CD4-positive, alpha-beta T cell treated with Interleukin-2 at 100 ng/mL for 4 hours (primary cell): ENCODE measurements at places on chromosomes 5 and 9.
A peak's percentile ranks its signal among the peaks of the same experiment; 100 is the strongest.

- no peak for DNase-seq
Measured at GRCh38 chr5:41335596-41336181, 122.4 kb upstream of the C6 start.

DNA sequence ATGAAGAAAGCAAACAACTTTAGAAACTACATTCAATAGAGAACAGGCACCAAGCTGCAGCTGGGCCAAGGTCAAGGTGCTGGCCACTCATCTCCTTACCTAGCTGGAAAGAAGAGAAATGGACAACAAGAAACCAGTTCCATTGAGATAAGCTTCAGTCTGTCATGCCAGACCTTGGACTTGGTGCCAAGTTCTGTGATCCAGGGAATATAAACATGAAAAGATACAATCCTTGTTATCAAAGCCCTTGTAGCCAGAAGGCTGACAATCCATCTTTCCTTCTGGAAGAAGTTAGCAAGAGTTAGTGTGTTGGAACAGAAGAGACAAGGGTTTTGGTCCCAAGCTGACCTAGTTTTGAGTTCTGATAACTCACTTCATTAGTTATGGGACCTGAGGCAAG lies 227.5 kb downstream of the ACTL7B start:
- no peak for DNase-seq

DNA sequence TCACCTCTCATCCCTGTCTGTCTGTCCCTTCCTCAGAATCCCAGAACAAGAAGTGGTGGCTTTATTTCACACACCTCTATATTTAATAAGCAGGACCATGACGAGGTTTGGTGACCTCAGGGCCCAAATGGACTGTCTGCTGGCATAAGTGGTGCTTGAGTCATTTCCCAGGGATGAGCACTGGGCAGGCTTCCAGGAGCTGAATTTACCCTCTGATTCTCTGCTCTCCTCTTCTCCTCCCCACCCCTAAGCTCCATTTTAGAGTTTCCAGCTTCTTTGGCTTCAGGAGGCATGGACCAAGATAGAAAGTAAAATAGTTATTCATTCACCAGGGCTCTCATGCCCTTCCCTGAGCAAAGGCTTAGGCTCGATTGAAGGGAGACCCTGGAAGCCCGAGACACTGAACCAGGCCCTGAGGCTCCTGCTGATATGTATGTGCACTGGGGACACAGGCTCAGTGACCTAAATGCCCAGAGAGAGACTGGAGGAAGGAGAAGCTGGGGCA lies 69.1 kb downstream of the PPARGC1B start:
- DNase-seq: no peak

DNA sequence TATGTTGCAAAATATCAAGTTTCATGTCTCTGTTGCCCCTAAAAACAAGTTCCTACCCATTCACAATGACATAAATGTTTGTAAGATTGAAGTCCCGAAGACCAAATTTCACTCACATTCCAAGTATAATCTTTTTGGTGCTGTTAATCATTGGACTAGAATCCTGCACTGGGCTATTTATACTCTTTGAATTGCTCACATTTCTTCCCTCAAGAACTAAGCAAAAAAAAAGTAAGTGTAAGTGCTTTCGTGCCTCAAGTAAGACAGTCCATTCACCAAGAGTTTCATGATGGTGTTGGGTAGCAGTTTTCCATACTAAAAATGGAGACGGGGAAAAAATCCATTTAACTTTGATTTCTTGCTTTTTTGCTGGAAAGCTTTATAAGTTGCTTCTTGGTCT lies 242.3 kb downstream of the EBF1 start:
- DNase-seq: no peak

DNA sequence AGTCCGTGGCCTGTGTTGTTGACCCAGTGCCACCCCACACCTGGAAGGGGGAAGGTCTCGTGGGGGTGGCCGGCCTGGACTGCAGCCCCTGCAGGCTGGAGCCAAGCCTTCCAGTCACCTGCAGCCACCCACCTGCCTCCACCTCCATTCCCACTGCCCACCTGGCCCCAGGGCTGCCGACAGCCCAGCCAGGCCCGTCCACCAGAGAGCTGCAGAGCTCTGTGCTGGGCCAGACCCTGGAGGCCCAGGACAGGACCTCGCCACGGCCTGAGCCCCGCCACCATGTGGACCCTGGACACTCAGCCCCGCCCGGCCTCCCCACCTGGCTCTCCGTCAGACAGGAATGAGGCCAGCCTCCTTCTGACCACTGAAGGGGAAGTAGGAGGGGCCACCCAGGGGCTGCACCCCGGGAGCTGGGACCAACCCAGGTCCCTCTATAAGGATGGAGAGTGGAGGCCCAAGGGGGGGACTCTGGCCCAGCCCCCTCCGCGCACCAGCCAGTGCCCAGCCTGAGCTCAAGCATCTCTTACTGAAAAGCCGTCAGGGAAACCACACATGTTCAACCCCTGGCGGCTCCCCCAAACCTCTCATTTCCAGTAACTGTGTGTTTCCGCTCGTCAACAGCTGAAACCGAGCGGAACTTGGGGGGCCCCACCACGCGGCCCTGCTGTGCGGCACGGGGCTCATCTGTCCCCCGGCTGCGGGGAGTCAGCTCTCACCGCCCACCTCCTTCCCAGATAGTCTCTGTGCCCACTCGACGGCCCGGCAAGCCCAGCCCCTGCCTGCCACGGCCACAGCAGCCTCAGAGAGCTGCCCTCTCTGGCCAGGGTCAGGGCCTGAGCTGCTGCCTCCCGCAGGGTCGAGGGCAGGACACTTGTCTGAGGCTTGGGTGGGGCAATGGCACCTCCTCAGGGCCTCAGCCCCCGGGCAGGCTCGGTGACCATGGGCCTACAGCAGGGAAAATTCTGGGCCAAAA lies 12.8 kb downstream of the NOTCH1 start:
- peak; percentile 65 for DNase-seq

DNA sequence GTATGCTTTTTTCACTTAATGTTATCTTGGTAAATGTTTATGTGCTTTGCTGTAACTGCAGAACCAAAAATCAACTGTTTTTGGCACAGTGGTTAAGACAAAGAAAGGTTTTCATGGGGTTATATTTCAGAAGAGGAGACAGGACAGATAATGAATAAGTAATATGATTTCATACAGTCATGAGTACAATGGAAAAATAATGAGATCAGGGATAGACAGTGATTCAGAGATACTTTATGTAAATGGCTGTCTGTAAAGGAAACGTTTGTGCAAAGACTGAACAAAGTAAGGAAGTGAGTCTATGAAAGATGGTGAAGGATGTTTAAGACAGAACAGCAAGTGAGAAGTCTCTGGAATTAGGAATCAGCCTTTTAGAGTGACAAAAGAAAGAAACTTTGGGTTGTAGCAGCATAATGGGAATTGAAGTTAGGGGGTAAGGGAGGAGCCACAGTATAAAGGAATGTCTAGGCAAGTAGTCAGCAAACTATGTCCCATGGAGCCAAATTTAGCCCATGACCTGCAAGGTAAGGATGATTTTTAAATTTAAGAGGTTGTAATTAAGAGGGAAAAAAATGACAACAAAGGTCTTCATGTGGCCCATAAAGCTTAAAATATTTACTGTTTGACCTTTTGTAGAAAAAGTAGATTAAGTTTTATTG lies 55.0 kb downstream of the TNPO1 start:
- no peak for DNase-seq

DNA sequence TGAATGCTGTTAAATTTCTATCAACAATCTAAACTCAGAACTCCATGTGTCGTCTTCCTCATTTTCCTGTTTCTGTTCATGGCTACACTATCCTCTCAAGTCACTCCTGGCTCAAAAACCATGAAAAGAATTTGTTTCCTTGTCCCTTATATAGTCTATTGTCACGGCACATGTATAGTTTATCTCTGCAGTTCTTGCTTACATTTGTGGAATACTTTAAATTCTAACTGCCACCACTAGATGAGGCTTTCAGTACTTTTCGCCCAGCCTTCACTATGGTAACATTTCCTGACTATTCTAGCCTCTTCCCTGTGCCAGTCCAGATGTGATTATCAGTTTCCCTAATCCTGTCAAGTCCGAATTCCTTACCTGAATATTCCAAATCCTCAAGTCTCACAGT lies 34.6 kb downstream of the PKD2L2 start:
- no peak for DNase-seq

DNA sequence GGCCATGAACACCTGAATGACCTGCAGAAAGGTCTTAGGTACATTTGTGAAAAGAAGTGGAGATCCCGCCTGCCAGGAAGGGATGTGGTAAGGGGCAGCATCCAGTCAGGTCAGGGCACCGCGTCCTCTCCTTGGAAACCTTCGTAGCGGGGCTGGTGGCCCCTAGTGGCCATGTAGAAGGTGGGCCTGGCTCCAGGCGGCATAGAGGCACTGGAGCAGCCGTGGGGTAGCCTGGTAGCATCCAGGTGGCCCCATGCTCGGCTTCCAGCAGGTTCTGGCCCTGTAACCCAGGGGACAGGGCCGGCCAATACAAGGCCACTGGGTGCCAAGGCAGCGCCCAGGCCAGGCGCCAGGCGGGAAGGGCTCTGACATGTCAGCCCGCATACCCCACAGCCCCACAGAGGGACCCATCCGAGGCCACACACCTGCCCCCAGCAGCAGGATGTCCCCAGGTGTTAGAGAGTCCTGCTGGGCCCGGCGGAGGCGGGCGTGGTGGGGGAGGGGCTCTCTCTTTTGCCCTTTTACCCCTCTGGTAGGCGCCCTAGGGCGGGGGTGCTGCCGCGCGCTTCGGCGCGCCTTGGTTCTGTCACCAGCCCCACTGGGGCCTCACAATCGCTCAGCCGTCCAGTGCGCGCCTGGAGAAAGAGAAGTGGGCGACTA lies 58.3 kb upstream of the SPATA31E1 start:
- DNase-seq: no peak

DNA sequence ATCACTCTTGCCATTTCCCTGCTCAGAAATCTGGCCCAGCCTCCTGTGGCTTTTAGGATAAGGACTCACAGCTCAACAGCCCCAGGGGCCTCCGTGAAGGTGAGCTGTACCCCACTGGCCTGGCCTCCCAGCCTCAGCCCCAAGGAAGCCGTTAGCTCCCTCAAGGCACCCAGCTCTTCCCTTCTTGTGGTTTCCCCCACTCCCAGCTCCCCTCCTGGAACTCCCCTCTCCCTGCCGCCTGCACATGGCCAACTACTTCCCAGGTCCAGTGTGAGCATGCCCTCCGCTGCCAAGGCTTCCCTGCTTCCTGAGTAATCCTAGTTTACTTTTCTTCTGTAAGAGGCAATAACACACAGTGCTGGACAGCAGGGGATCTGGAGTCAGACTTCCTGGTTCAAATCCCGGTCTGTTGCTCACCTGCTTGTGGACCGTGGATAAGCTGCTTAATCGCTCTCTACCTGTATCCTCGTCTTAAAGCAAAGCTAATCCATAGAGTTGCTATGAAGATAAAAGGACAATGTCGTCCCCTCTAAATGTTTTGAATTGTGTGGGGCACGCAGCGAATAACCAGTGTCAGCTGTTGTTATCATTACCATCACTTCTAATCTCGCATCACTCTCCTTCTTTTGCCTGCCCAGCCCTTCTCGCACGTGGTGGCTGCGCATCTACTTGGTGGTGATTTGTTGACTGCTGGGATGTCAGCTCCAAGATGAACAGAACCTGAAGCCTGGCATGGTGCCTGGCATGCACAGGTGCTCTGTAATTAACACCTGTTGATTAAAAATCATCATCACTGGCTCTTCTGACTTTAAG lies 86.6 kb downstream of the C5orf15 start:
- DNase-seq: no peak

DNA sequence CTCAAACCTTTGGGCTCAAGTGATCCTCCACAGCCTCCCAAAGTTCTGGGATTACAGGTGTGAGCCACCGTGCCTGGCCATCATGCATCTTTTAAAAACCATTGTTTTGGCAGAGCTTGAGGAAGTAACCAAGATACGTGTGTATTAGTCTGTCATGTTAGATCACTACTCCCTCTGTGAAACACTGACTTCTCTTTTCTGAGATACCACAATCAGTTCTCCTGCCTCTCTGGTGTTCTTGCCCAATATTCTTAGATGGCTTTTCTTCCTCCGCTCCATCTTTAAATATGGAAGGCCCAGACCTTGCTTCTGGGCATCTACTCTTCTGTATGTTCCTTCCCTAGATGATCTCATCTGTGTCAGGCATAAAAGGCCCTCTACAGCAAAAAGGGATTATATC lies 14.2 kb upstream of the CCNB1 start:
- no peak for DNase-seq

GRCh38 chr9:79980432-79980831 lies 408.7 kb downstream of the TLE4 start:
- no peak for DNase-seq

DNA sequence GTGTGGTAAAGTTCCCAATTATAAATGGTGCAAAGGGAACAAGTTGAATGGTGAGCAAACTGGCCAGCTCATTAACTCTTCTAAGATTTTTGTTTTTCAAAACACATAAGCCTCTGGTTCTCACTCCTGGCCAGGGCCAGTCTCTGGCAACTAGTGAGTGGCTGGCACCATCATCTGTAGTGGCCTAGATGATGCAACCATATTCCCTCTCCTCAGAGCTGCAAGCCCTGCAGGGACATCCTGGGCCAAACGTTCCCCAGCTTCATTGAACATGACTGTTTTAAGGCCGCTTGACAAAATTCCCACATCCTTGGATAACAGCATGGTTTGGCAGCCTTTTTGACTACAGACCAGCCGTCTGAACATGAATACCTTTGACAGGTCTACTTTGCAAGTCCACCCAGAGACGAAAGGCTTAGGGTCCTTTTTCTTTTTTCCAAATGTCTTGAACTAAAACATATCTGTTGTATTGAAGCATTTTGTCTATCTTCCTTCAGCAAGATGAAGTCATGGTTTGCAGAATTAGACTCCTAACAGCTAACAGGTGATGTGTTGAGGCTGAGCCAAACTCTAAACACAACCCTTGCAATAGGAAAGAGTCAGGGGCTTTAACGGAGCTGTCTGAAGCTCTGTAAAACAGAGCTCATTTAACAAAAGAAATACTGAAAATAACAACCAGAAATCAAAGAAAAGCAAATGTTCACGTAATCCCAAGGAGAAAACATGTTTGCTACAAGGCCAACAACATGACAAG lies 23.8 kb downstream of the MACROH2A1 start:
- DNase-seq: no peak
